Stimulated activated CD8-positive, alpha-beta memory T cell treated with anti-CD3 and anti-CD28 coated beads, Interleukin-4, amount 100 ng/mL, for 1 hour (primary cell): ENCODE measurements at places on chromosomes 11 and 22.

- DNase-seq, result no peak
Observed at GRCh38 chr11:40877981-40878380, 581.5 kb downstream of the LRRC4C start.

DNA sequence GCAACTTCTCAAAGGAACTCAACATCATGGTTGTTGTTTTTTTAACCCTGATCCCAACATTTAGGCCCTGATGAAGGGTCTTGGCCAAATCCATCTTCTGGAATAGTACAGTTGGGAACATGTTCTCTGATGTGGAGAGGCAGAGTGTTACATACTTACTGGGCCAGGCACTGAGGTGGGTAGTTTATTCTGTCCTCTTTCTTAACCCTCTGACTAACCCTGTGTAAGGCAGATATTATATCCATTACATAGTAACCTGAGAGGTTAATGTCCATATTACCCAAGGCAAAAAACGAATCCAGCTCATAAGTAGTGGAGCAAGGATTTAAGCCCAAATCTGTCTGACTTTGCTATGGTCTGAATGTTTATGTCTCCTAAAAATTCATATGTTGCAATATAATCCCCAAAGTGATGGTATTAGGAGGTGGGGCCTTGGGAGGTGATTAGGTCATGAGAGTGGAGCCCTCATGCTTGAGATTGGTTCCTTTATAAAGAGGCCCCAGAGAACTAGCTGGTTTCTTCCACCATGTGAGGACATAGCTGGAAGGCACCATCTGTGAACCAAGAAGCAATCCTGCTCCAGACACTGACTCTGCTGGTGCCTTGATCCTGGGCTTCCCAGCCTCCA, 16.3 kb downstream of the PPFIBP2 start:
- DNase-seq, result no peak

GRCh38 chr11:69232821-69233743, 60.9 kb upstream of the MYEOV start:
- no peak for DNase-seq

DNA sequence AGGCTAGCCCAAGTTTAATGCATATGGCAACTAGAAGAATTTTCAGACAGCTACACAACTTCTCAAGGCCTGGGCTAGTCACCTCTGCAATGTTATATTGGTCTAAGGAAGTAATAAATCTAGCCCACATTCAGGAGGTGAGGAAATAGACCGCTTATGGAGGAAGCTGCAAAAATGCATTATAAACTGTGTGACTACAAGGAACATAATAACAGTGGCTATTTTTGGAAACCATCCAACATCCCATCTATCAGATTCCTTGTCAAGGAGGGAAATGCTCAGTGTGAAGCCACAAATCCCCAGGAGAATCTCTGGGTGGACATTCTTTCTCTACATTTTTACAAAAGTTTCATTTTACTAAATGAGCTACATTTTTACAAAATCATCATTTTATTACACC, 76.1 kb downstream of the BBOX1 start:
- no peak for DNase-seq

DNA sequence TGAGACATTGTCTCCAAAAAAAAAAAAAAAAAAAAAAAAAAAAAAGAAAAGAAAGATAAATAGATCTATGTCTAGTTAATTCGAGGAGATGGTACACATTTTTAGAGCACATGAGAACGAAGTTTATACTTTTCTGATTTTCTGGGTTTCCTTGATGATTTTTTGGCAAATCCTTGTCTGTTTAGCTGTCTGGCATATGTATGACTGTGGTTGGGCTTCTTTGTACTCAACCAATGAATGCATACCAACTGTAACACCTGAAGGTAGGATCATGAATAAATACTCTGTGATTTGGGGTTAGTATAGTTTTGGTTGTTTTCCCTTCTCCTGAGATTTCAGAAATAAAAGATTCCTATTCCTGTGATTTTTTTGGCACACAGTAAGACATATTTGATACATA, 63.1 kb downstream of the ARHGEF12 start:
- no peak for DNase-seq
